ENCODE measurements at places on chromosomes 7 and 10.

DNA sequence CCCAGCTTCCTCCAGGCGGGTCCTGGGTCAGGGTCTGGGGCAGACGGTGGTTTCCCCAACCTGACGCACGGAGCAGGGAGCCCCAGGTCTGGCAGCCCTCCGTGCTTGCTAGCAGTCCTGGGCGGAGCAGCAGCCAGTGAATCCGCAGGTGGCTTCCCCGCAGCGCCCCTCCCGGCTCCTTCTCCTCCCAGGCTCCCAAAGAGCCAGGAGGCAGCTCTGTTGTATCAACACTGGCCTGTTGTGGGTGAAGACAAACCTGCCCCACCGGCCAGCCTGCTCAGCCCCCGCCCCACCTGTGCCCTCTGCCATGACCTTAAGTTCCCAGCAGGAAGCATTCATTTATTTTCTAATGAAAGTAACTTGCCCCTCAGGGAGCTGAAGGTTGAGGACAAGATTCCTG is 24.0 kb upstream of the TMEM213 start:
- no peak for DNase-seq

GRCh38 chr7:43758029-43758821 is at the start of gene BLVRA:
BLVRA (plus strand) TSS chr7:43758680; CDS start chr7:43771159, 12,479 bp downstream.
- peak; percentile 60 for DNase-seq

DNA sequence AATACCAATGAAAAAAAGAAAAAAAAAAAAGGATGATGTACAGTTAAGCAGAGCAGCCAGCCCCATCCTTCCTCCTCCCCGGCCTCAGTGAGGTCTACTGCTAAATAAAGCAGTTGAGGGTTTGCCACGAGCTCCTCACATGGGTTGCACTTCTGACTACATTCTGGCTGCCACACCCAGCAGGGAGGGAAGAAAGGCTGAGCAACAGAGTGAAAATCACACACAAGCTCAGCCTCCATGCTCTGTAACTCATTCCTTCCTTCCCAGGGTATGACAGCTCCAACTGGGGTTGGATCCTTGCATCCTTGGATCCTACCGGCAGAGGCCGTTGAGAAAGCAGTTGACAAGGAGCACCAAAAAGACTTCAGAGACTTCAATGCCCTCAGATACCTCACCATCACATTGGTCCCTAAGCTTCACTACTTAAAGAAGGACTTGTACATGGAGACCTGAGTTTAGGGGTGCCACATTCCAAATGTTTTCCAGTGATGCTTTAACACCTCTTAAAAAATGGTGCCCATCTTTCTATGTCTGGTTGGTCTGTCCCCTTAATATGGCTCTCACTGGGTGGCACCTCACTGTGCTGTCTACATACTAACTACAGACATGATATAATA is 52.9 kb upstream of the PIK3CG start:
- peak; percentile 94 for DNase-seq

DNA sequence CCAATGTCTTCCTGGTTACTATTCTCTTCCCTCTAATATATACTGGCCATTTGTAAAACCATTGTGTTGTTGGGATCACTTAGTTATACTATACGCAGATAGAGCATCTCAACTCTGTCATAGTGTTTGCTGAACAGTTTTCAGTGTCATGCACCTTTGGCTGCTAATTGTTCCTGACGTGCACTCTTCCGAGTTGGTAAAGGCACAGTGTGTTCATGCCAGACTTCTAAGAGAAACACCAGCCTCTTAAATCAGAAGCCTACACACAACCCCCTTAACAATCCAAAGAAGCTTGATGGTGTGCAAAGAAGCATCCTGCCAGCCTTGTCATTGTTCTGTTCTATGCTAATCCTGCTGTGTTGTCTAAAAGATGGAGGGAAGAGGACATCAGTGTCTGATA is 131.1 kb downstream of the MAPK8 start:
- DNase-seq: no peak

GRCh38 chr7:130415006-130415405 is 25.8 kb downstream of the CEP41 start:
- no peak for DNase-seq

GRCh38 chr10:132575320-132576201 is 38.0 kb downstream of the INPP5A start:
- peak; percentile 89 for DNase-seq

GRCh38 chr7:134632937-134633540 is 13.6 kb upstream of the BPGM start:
- peak; percentile 24 for DNase-seq

DNA sequence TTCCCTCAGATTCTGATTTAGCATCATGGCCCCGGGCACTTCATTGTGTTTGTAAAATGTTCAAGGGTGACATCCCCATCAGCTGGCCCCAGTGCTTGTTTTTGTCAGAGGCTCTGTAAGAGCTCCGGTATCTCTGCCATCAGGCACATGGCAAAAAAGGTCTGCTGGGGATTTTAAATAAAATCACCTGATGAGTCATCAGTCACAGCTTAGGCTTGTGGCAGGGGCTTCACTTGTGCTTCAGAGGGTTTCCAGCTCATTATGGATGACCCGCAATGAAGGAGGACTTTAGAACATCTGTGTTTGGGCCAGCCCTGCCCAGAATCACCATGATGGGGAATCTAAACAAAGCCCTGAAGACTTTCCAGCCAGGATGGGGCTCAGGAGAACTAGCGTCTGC is 259.9 kb downstream of the ZEB1 start:
- DNase-seq: no peak
